ENCODE measurements at places on chromosomes 7 and 10.
A peak's percentile ranks its signal among the peaks of the same experiment; 100 is the strongest.

DNA sequence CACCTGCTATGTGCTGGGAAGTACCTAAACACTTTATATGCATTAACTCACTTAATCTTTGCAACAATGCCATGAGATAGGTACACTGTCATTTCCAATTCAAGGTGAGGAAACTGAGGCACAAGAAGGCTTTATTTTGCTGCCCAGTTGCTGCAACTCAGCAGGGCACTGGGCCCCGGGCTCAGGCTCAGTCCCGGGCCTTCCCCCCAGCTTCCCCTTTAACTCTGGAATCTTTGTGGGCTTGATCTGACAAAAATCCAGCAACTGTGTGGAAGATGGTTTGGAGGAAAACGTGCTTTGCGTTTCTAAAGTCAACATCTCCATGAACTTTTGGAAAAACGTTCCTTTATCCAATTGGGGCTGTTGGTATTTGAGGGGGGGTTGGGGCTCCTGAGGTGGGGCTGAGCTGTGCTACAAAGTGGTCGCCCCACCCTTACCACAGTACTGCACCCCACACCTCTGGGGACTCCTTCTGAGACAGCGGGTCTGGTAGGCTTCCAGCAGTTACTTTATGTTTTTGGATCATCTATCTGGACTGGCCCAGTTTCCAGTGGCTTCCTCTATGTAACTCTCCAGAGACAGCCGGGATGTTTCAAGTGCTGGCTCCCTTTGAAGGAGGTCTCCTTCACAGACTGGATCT, 40.5 kb upstream of the CAMK1D start:
- no peak for ATAC-seq

GRCh38 chr10:74900297-74900696, 73.9 kb downstream of the KAT6B start:
- peak; percentile 60 for ATAC-seq

- no peak for ATAC-seq
Measured at GRCh38 chr7:102024769-102025391, 207.5 kb downstream of the CUX1 start.

DNA sequence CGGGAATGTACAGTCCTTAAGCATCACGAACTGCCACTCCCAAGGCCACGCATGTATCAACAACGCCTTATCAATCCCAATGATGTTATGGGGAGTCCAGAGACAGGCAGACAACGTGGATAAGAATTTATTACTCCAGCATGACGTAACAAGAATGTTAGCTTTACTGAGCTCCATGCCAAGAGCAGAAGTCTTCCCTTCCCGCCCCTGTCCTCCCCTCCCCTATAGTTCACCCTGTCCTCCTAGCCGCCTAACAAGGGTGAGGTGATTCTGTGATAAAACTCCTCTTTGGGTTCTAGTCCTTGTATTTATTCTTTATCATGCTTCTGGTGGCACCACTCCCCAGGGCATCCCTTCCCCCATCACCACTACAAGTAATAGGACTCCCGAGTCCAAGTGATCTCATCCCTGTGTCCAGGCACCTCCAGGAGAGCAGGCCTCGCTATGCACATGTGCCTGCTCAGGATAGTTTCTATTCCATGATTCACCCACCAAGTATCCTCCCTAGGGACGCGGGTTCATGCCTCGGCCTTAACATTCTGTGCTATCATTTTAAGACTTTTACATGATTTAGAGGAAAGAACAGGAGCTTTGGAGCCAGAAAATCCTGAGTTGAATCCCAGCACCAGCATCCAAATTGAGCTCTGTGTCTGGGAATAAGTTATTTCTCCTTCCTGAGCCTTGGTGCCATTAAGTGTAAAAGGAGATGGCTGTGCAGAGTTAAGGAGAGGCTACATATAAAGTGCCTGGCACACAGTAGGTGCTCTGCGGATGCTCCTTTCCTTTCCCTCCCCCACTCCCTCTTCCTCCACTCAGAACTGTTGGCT, 15.4 kb downstream of the GSDME start:
- no peak for ATAC-seq

DNA sequence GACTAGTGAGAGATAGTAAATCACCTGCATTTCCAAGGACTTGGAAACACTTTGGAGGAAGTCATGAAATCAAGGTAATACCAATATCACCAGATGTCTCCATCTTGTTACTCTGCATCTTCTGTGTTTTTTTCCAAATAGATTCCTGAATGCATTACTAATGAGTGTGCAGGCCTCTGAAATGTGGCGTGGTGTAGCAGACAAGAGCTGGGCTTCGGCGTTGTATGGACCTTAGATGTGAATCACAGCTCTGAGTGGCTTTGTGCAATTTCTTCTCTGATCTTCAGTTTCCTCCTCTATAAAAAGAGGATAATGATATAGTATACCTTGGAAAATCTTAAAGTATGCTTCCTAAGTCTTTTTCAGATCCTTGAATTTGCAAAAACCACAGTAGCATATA, 9.6 kb upstream of the MYPN start:
- no peak for ATAC-seq

DNA sequence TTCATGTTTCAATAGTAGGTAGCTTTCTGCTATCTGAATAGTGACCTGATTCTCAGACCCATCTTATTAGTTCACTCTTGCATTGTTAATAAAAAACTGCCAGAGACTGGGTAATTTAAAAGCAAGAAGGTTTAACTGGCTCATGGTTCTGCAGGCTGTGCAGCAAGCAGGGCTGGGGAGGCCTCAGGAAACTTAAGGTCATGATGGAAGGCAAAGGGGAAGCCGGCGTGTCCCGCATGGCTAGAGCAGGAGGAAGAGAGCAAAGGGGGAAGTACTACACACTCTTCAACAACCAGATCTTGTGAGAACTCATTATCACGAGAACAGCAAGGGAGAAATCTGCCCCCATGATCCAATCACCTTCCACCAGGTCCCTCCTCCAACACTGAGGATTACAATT, 185.2 kb upstream of the PITRM1 start:
- no peak for ATAC-seq

DNA sequence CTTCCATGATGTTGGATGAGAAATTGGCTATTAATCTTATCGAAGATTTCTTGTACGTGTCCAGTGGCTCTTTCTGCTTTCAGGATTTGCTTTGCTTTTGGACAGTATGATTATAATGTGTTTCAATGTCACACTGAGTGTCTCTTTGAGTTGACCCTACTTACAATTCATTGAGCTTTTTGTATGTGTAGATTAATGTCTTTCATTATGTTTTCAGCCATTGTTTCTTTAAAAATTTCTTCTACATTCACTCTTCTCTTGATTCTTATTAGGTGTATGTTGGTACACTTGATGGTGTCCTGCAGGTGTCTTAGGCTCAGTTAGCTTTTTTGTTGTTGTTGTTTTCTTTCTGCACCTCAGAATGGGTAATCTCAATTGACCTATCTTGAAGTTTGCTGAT, 16.6 kb downstream of the PLAC9 start:
- ATAC-seq, result no peak

- ATAC-seq, result no peak
Measured at GRCh38 chr10:10921826-10922461, 95.7 kb upstream of the CELF2 start.

- ATAC-seq, result no peak
Measured at GRCh38 chr7:30201921-30202320, 67.1 kb downstream of the MTURN start.

GRCh38 chr10:91603931-91604331, 28.9 kb downstream of the PPP1R3C start:
- no peak for ATAC-seq

DNA sequence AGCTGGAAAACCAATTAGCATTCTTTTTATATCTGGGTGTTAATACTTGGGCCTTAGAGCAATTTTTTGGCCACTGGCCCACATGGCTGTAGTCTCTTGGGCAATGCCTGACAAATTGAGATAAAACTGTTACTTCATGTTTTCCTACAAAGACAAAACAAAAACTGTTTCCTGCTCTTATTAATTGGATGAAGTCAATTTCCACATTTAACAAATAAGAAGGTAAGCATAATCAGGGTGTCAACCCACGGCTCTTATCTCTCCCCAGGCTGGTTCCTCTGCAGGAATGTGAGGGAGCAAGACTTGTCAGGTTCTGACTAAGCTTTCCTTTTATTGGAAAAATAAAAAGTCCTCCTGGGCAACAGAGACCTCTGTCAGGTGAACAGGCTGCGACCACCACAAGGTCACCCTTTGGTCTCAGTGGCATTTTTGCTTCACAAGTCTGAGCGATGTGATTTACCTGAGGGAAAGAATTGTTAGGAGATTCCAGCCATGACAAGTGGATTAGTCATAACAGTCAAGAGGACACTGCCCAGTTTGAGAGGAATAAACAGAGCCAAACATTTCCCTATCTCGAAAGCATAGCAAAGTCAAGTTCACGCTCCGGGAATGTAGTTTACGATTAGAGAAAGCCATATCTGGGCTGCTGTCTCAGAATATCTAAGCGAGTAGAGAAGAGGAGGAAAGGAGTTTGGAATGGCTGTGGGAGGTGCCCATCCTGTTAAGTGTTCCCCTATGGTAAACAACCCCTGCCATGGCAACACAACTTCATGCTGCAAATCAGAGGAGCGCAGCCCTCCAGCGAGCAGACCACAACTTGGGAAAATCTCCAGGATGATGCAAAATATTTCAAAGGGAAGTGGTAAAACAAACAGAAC, 144.4 kb downstream of the TES start:
- no peak for ATAC-seq

DNA sequence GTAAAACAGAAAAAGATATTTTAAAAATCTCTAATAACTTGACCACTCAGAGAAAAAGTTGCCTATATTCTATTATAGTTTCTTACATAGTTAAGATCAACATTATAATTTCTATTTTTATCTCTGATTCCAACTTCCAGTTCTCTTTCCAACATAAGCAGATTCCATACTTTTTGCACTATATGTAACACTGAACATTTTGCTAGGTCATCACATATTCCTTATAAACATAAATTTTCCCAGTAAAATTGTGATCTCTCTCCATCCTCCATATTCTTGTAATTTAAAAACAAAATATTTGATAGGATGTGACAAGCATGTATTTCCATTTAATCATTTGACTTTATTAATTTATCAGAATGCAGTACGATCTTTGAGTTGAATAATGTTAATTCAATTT, 170.4 kb upstream of the THSD7A start:
- no peak for ATAC-seq

DNA sequence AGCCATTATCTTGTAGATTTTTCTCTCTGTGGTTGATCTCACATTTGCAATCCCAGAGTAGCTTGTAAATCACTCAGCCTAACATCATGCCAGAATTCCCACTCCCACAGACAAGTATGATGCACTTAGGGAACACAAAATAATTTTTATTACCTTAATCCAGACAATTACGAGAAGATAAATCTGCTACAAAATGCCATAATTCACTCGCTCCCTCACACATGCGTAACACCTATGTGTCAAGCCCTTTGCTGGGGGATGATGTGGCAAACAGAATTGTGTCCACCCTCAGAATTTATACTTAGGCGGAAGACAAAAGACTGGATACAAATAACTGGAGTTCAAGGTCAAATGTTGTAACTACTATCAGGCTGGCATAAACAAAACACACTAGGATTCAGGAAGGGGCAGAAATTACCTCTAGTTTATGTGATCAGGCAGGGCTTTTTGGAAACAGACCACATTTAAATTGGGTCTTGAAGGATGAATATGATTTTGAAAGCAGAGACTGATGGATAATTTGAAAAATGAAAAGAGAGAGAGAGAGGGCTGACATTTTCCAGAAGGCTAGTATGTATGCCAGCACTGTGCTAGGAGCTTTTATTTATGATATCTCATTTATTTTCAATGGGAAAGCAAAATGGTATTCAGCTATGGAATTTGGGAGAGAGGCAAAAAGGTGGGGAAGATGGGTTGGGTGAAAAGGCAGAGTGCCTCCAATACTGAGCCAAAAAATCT, 69.8 kb downstream of the DOCK4 start:
- no peak for ATAC-seq

DNA sequence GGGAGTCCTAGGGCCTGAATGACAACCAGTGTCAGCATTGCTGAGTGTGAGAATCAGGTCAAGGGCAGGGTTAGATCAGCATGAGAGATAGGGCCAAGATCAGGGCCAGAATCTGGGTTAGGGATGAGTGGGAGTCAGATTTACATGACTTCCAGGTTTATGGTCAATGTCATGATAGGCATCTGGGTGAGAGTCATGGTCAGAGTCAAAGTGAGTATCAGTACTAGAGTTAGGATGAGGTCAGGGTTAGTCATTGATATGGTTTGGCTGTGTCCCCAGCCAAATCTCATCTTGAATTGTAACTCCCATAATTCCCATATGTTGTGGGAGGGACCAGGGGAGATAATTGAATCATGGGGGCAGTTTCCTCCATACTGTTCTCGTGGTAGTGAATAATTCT, 12.3 kb downstream of the MRPS24 start:
- ATAC-seq, result no peak

- peak; percentile 60 for ATAC-seq
Measured at GRCh38 chr7:128236924-128237586, 4.0 kb upstream of the LEP start.

DNA sequence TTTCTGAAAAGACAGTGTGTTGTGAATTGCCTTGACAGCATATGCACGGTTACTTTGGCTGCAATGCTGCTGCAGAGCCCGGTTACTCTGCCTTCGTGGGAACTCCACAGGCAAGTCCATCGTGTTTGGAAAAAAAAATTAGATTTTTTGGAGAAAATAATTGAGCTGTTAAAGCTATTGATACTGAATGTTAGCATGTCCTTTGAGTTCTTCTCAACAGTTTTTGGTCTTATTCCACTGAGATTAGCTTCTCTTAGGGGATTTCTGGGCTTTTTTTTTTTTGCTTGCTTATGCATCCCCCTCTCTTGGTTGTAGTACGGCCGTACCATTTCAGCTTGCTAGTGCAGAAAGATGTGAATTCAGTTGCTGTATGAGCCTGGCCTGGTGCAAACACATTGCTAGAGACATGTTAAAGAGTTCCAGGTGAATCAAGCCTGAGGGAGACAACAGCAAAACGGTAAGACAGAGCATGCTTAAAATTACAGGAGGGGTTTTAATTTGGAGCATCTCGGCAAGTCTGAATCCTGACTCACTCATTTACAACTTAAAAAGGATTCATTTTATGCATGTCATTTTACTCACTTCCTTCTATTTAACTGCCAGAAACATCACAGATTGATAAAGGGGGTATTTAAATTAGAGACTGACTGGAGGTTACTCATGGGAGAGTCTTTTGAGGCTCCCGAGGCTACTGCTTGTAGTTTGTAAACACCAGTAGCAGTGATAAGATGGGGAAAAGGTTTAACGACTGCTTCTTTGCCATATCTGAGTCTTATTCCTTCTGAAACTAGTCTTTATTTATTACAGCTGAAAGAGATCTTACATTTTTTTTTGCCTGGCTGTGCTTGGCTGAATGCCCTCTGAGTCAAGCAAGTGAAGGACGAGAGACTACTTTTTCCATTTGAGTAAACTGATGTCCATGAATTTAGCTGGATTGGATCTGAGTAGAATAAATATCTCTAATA, 113.7 kb downstream of the CDK14 start:
- ATAC-seq, result peak; percentile 80
